Activated naive CD4-positive, alpha-beta T cell treated with Interleukin-2 at 50 U/mL for 16 hours (primary cell): ENCODE measurements at places on chromosomes 3 and 15.

GRCh38 chr3:36372534-36372935 is 7.8 kb upstream of the STAC start:
- no peak for DNase-seq

DNA sequence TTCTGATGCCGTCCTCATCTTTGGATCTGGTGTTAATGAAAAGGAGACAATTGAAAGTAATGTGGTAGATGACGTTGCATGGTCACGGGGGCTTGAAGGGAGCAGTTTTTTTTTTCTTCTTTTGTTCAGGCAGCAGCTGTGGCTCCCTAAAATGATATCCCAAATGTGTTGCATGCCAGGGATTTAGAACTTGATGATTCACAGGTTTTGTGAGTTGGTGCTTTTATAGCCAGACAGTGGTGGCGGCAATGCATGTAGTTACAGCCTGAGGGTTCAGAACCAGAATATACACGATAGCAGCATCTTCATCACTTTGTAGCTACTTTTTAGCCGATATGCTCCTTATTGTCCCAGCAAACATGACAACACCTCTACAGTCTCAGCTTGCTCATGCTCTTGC is 133.4 kb downstream of the CHST2 start:
- no peak for DNase-seq

DNA sequence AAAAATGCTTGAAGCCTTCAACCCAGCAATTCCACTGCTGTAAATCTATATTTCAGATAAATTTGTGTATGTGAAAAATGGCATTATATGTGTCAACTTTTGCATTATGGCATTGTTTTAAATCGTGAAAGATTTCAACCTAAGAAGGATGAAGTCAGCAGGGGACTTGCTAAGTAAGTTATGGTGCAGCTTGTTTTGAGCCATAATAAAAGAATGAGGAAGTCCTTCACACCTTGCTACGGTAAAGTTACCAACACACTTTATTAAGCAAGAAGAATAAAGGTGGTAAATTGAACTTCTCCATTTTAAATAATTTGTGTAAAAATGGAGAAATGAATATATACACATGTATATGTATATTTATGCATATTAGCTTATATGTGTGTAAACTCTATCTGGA is 371.4 kb downstream of the ROBO2 start:
- DNase-seq, result no peak

DNA sequence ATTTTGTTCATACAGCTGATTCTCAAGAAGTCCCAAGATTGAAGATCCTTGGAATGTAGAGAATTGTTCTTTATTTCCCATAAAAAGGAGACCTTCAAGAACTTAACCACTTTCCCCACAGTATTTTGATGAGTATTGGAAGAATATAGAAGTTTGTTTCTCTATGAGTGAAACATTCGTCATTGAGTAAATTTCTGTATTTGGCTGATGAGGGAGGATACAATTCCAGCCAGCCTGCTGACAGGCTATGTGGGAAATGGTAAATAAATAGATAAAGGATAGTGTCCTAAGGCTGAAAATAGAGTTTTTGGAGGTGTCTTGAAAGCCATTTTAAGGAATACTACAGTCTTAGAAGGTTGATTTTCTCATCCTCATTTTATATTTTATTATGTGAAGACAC is 1076.1 kb downstream of the ROBO2 start:
- no peak for DNase-seq
